ENCODE measurements at places on chromosomes 16 and 17. TPM values are rescaled to one million over a fixed set of nuclear protein-coding genes. Genes with fewer than 3 reads are reported as not detected.

DNA sequence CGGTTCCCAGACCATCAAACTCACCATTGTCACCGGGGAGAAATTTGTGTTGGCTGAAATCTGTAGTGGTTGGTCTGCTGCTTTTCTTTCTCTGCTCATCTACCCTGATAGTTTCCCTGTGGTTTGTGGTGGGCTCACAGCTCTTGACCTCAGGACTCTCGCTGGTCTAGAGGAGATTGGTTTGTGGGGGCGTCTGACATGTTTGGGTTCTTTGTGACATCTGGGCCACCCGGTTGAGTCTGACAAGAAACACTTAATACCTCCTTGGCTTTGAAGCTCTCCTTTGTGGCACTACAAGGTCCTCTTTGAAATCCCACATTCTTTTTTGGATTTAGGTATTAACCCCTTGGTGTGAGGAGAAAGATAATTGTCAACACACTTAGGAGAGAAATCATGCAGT lies 662.0 kb downstream of the WWOX start:
- H3K4me3 ChIP-seq = no peak overlapping the region
- no peaks in the 10 kb centered on the region for H3K36me3 ChIP-seq
- H3K27me3 ChIP-seq = no peaks in the 10 kb centered on the region
- no peak for DNase-seq
- H3K4me1 ChIP-seq = no peaks in the 10 kb centered on the region

Gene KCNH6
- not detected for total RNA-seq

GRCh38 chr17:66614469-66614868 lies 220.4 kb upstream of the CACNG5 start:
- H3K4me1 ChIP-seq = peaks cover 17% of the 10 kb centered on the region
- no peak for DNase-seq
- H3K27me3 ChIP-seq = no peaks in the 10 kb centered on the region
- H3K4me3 ChIP-seq = no peak overlapping the region
- H3K36me3 ChIP-seq = peaks cover 6% of the 10 kb centered on the region

- H3K36me3 ChIP-seq = no peaks in the 10 kb centered on the region
- no peak for DNase-seq
- no peak overlapping the region for H3K27ac ChIP-seq
Observed at GRCh38 chr17:74959826-74960515, 12.6 kb downstream of the HID1 start.

Gene STX4
- total RNA-seq = 53.4 TPM

Gene ZNF688
- total RNA-seq = 11.3 TPM

Gene RCVRN
- not detected for total RNA-seq
